ENCODE measurements at places on chromosomes 6 and 20.

DNA sequence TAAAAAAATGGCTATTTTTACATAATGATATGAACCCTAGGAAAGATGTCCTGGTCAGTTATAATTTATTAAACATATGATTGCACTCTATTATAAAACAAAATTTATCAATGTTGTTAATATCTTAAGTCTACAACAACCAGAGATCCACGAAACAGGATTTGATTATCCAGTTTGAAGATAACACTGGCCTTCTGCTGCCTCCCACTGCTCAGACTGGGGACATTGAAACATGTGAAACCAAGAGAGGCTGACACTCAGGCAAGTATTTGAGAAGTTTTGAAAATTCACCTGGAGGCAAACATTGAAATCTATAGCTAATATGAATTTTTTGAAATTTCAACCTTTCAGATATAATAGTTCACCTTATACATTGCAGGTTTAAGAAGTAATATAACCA is 219.3 kb upstream of the HSF2 start:
- no peak for DNase-seq
- no peaks in the 10 kb centered on the region for H3K27me3 ChIP-seq
- H3K36me3 ChIP-seq = no peaks in the 10 kb centered on the region
- peaks cover 16% of the 10 kb centered on the region for H3K4me1 ChIP-seq

DNA sequence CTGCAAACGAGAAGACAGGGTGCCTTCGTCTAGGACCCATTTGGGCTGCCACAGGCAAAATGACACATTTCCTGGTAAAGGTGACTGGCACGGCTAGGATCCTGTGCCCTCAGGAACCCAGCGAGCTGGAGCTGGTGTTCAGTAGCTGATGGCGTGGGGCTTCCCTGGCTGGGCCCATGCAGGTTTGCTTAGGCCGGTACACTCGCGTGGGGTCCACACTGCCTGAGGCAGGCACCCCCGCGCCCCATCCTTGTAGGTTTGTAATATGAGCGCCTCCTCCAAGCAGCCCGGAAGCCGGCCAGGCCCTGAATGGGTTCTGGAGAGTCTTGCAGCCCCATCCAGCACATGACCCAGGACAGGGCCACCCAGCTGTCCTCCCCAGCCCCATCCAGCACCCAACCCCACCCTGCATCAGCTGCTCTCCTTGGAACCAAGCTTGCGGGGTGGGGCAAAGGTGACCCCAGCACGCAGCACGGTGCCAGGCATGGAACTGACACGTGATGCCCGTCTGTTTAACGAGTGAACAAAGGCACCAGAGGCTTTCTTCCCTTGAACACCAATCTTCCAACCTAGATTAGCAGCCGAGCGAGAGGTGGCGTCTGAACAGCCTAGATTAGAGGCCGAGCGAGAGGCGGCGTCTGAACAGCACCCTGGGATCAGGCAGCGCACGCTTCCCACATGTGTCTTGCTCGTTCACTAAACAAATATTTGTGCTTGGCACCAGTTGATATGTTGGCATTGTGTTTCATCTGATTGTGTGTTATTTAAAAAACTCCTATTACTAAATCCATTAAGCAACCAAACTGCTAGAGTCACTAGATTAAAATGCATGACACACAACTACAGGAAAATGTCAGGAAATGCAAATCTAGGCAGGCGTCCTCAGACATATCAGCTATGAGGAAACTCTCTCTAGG is 112.1 kb downstream of the DLL1 start:
- peaks cover 12% of the 10 kb centered on the region for H3K4me1 ChIP-seq
- H3K36me3 ChIP-seq = no peaks in the 10 kb centered on the region
- H3K27me3 ChIP-seq = peaks cover 6% of the 10 kb centered on the region
- H3K4me3 ChIP-seq = no peak overlapping the region

GRCh38 chr6:68915586-68915985 is 280.5 kb downstream of the ADGRB3 start:
- H3K27me3 ChIP-seq = no peaks in the 10 kb centered on the region
- no peaks in the 10 kb centered on the region for H3K36me3 ChIP-seq
- H3K4me3 ChIP-seq = no peak overlapping the region
- H3K4me1 ChIP-seq = no peaks in the 10 kb centered on the region
- DNase-seq = no peak
- no peak overlapping the region for H3K27ac ChIP-seq

DNA sequence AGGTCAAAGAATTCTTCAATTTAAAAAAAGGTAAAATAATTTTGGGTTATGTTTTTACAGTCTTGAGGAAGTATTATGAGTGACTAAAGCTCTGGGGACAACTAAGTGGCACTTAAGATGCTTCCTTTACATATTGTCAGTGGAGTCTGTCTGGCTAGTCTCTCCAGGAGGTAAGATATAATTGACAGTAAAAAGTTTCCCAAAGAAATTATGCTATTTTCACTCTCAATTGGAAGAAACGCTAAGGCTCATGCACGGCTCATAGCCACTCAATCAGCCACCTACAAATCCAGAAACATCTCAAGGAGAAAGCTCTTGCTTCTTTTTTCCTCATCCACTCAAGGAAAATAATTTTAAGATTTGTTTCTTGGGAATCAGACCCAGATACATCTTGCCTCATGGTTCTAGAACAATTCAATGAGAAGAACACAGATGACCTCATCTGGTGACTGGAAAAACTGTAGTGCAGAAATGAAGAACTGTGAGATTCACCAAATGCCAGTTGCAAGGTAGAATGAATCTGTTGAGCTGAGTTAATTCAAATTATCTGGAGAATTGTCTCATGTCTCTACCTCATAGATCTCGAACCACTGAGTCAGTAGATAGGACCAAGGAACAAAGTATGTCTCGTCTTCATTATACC is 252.9 kb downstream of the TPBG start:
- H3K4me3 ChIP-seq = no peak overlapping the region
- no peak for DNase-seq
- no peaks in the 10 kb centered on the region for H3K27me3 ChIP-seq
- no peak overlapping the region for H3K27ac ChIP-seq
- H3K4me1 ChIP-seq = no peaks in the 10 kb centered on the region
- no peaks in the 10 kb centered on the region for H3K36me3 ChIP-seq

GRCh38 chr20:11766961-11767360 is 150.7 kb upstream of the BTBD3 start:
- H3K4me1 ChIP-seq = no peaks in the 10 kb centered on the region
- no peak for DNase-seq
- no peak overlapping the region for H3K4me3 ChIP-seq
- H3K36me3 ChIP-seq = no peaks in the 10 kb centered on the region

DNA sequence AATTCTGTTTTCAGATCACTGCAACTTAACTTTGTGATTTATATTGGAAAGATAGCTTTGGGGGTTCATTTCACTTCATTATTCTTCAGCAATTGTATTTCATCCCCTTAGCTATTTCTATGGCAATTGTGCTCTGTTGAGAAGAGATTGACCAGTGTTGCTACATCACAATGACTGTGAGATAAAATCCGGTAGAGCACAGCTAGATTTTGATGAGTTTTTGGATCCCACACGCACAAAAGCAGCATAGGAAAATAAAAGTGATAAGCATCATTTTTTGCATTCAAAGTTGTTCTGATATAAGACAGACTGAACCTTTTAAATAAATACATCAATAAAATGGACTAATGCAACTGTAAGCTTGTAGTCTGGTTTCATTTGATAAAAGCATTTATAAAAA is 734.8 kb downstream of the KIF16B start:
- no peak for DNase-seq
- no peak overlapping the region for H3K4me3 ChIP-seq
- H3K27ac ChIP-seq = no peak overlapping the region
- H3K4me1 ChIP-seq = no peaks in the 10 kb centered on the region

- H3K4me3 ChIP-seq = no peak overlapping the region
- H3K36me3 ChIP-seq = no peaks in the 10 kb centered on the region
- no peak for DNase-seq
- no peaks in the 10 kb centered on the region for H3K4me1 ChIP-seq
Observed at GRCh38 chr20:48105526-48105925, 320.2 kb upstream of the SULF2 start.

DNA sequence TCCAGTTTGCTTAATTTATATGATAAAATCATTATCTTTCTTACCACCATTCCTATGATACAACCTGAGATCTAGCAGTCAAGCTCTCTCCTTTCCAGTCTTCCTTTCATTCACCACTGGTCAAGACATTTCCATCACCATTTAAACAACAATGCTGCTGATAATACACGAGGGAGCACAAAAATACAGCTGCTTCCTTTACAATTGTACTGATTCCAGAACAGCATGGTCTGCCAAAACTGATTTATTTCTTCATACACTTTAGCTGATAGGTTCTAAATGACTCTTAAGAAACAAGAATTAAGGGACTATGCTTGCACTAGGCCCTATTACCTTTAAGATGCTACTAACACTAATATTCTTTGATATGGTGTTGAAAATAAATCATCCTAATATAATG is 65.0 kb downstream of the EPM2A start:
- H3K27me3 ChIP-seq = no peaks in the 10 kb centered on the region
- peaks cover 17% of the 10 kb centered on the region for H3K36me3 ChIP-seq
- no peak overlapping the region for H3K4me3 ChIP-seq

- H3K27me3 ChIP-seq = no peaks in the 10 kb centered on the region
- DNase-seq = no peak
- no peaks in the 10 kb centered on the region for H3K36me3 ChIP-seq
Observed at GRCh38 chr20:32775336-32775991, 13.3 kb downstream of the DNMT3B start.

- no peaks in the 10 kb centered on the region for H3K36me3 ChIP-seq
- DNase-seq = no peak
- H3K27ac ChIP-seq = no peak overlapping the region
- peaks cover 9% of the 10 kb centered on the region for H3K4me1 ChIP-seq
Observed at GRCh38 chr6:18121580-18122127, 823 bp downstream of the NHLRC1 start.

GRCh38 chr6:42817907-42818306 is 36.1 kb downstream of the BICRAL start:
- H3K4me1 ChIP-seq = peaks cover 29% of the 10 kb centered on the region
- no peak overlapping the region for H3K4me3 ChIP-seq
- H3K27ac ChIP-seq = no peak overlapping the region

GRCh38 chr20:540391-541201 is 3.0 kb downstream of the CSNK2A1 start:
- H3K27me3 ChIP-seq = no peaks in the 10 kb centered on the region
- peaks cover 88% of the 10 kb centered on the region for H3K4me1 ChIP-seq
- H3K36me3 ChIP-seq = no peaks in the 10 kb centered on the region
- no peak for DNase-seq
